ENCODE measurements at places on chromosomes 1 and 21.
A peak's percentile ranks its signal among the peaks of the same experiment; 100 is the strongest.

- peaks cover 39% of the 10 kb centered on the region for H3K4me1 ChIP-seq
- H3K4me3 ChIP-seq, result no peak overlapping the region
- peak overlapping the region; percentile 14 for H3K27ac ChIP-seq
- no peak for DNase-seq
Observed at GRCh38 chr1:183870351-183871077, 65.6 kb downstream of the RGL1 start.

GRCh38 chr1:8406960-8407359 is 89.0 kb downstream of the SLC45A1 start:
- peaks cover 55% of the 10 kb centered on the region for H3K4me1 ChIP-seq
- no peak overlapping the region for H3K4me3 ChIP-seq
- no peaks in the 10 kb centered on the region for H3K36me3 ChIP-seq
- peak overlapping the region; percentile 88 for H3K27ac ChIP-seq

DNA sequence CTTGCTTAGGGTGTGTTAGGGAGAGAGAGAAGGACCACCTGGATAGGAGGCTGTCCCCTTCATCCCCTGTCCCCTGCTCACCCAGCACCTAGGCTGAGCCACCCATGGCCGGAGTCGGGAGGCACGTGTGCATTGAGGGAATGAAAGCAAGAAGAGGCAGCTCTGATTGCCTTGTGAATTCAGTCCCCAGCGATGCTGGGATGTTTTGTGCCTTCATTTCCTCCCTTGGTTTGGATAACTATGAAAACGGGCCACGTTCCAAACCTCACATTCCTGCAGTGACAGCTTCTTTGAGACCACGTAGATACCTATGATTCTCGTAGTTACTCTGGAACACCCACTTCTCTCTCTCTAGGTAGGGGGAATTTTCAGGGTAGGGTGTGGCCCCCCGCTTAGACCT is 67.1 kb downstream of the MAN1C1 start:
- H3K4me1 ChIP-seq, result peaks cover 14% of the 10 kb centered on the region
- DNase-seq, result no peak
- no peak overlapping the region for H3K4me3 ChIP-seq
- H3K27ac ChIP-seq, result no peak overlapping the region

- no peak overlapping the region for H3K27ac ChIP-seq
- H3K4me1 ChIP-seq, result no peaks in the 10 kb centered on the region
- H3K4me3 ChIP-seq, result no peak overlapping the region
- H3K36me3 ChIP-seq, result no peaks in the 10 kb centered on the region
Observed at GRCh38 chr1:174344162-174344561, 103.6 kb upstream of the GPR52 start.

- H3K36me3 ChIP-seq, result no peaks in the 10 kb centered on the region
- DNase-seq, result no peak
- H3K27me3 ChIP-seq, result no peaks in the 10 kb centered on the region
Observed at GRCh38 chr1:119743308-119743707, 25.4 kb downstream of the HMGCS2 start.

- no peak overlapping the region for H3K4me3 ChIP-seq
- DNase-seq, result no peak
- H3K36me3 ChIP-seq, result no peaks in the 10 kb centered on the region
- no peaks in the 10 kb centered on the region for H3K27me3 ChIP-seq
- H3K27ac ChIP-seq, result peak overlapping the region; percentile 44
- peaks cover 7% of the 10 kb centered on the region for H3K4me1 ChIP-seq
Observed at GRCh38 chr1:220367833-220368232, 95.6 kb upstream of the RAB3GAP2 start.

DNA sequence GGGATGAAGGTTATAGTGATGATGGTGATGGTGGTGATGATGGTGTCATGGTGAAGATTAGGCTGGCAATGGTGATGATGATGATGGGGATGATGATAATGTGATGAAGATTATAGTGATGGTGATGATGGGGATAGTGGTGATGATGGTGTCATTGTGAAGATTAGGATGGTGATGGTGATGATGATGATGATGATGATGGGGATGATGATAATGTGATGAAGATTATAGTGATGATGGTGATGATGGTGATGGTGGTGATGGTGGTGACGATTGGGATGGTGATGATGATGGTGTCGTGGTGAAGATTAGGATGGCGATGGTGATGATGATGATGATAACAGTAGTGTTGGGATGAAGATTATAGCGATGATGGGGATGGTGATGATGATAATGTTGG is 285.1 kb upstream of the AJAP1 start:
- no peaks in the 10 kb centered on the region for H3K4me1 ChIP-seq
- no peaks in the 10 kb centered on the region for H3K27me3 ChIP-seq
- no peak for DNase-seq
- H3K4me3 ChIP-seq, result no peak overlapping the region
- H3K36me3 ChIP-seq, result no peaks in the 10 kb centered on the region

- peaks cover 10% of the 10 kb centered on the region for H3K4me1 ChIP-seq
- no peaks in the 10 kb centered on the region for H3K36me3 ChIP-seq
- no peak for DNase-seq
Observed at GRCh38 chr1:13587256-13588030, 3.8 kb downstream of the PDPN start.

GRCh38 chr1:104745875-104746274 is 996.2 kb downstream of the AMY1C start:
- H3K27ac ChIP-seq, result no peak overlapping the region
- no peaks in the 10 kb centered on the region for H3K4me1 ChIP-seq
- no peak overlapping the region for H3K4me3 ChIP-seq
- H3K27me3 ChIP-seq, result no peaks in the 10 kb centered on the region
- no peak for DNase-seq

DNA sequence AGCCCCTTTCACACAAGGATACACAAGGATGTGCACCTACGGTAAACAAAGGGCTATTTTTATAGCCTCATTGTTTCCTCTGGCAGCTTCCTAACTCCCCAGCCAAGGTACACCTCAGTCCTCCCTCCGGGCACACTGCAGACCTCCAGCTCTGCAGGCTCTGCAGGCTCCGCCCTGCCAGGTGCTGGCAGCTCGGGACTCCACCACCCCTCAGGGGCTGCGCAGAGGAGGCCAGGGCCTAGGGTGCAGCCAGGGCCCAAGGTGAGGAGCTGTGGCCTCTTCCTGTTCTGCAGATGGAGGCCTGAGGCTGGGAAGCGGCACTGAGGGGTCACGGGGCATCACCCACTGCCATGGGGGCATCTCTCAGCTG is 19.8 kb upstream of the CLSTN1 start:
- H3K36me3 ChIP-seq, result no peaks in the 10 kb centered on the region
- no peaks in the 10 kb centered on the region for H3K27me3 ChIP-seq
- no peak overlapping the region for H3K27ac ChIP-seq
- peaks cover 6% of the 10 kb centered on the region for H3K4me1 ChIP-seq
- H3K4me3 ChIP-seq, result no peak overlapping the region
- DNase-seq, result peak; percentile 4

DNA sequence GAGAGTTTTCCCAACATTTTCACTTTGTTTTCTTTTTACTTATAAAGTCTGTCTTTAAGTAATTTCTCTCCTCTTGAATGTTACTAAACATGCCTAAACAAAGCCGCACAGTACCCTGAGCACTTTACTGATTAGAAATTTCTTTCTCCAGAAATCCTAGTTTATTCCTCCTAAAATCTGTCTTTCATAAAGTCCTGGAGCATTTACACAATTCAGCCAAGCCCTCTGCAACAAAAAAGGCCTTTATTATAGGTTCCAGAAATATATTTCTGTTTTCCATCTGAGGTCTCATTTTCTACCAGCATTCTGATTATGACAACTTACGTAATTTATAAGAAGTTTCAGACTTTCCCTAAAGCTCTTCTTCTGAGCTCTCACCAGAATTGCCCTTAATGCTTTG is 549.5 kb upstream of the OLFM3 start:
- H3K4me1 ChIP-seq, result no peaks in the 10 kb centered on the region
- no peaks in the 10 kb centered on the region for H3K27me3 ChIP-seq
- no peak overlapping the region for H3K4me3 ChIP-seq

- H3K4me1 ChIP-seq, result peaks cover 22% of the 10 kb centered on the region
- no peaks in the 10 kb centered on the region for H3K36me3 ChIP-seq
- no peaks in the 10 kb centered on the region for H3K27me3 ChIP-seq
- H3K4me3 ChIP-seq, result no peak overlapping the region
- DNase-seq, result no peak
Observed at GRCh38 chr1:53959664-53960250, 13.6 kb downstream of the LRRC42 start.
